ENCODE measurements at places on chromosomes 5 and 9. TPM values are rescaled to one million over a fixed set of nuclear protein-coding genes. Genes with fewer than 3 reads are reported as not detected.
A peak's percentile ranks its signal among the peaks of the same experiment; 100 is the strongest.

GRCh38 chr5:115387816-115388215, 91.4 kb upstream of the CCDC112 start:
- H3K4me1 ChIP-seq: no peaks in the 10 kb centered on the region
- H3K27ac ChIP-seq: no peak overlapping the region
- H3K36me3 ChIP-seq: no peaks in the 10 kb centered on the region
- peaks cover 6% of the 10 kb centered on the region for H3K27me3 ChIP-seq

- DNase-seq: no peak
- no peaks in the 10 kb centered on the region for H3K27me3 ChIP-seq
- no peaks in the 10 kb centered on the region for H3K4me1 ChIP-seq
- peaks cover 20% of the 10 kb centered on the region for H3K36me3 ChIP-seq
Measured at GRCh38 chr5:1568201-1568979, 44.6 kb upstream of the LPCAT1 start.

DNA sequence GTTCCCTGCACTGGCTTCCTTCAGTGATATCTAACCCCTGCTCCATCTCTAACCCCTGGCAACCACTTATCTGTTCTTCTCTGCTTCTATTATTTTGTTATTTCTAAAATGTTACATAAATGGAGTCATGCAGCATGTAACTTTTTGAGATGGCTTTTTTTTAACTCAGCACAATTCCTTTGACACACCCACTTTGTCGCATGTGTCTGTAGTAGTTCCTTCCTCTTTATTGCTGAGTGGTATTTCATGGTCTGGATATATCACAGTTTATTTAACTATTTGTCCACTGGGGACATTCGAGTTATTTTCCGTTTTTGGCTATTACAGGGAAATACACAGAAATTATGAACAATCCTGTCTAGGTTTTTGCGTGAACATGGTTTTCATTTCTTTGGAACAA, 200.2 kb downstream of the TRIO start:
- peaks cover 13% of the 10 kb centered on the region for H3K27me3 ChIP-seq
- H3K4me3 ChIP-seq: no peak overlapping the region
- H3K27ac ChIP-seq: no peak overlapping the region
- H3K36me3 ChIP-seq: no peaks in the 10 kb centered on the region
- no peak for DNase-seq

- peak overlapping the region; percentile 90 for H3K27ac ChIP-seq
- peak overlapping the region; percentile 93 for H3K4me3 ChIP-seq
- H3K4me1 ChIP-seq: peaks cover 27% of the 10 kb centered on the region
Measured at GRCh38 chr5:79236362-79236969, 535 bp downstream of the JMY start.

DNA sequence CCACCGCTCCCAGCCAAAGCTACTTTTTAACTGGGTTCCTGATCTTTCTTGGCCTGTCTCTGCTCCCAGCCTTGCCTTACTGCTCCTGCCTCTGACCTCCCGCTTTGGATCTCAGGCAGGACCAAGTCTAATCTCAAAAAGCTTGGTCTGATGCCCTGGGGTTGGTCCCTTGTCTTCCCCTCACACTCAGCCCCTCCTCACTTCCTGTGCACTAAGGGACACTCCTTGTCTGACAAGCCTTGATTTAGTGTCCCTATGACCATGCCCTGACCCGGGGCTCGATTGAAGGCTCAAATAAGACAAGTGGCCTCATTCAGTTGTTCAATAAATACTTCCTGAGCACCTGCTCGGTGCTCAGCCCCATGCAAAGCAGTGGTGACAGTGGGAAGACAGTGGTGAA, 3.7 kb upstream of the GTF3C5 start:
- H3K36me3 ChIP-seq: peaks cover 5% of the 10 kb centered on the region
- no peak overlapping the region for H3K4me3 ChIP-seq

- peaks cover 4% of the 10 kb centered on the region for H3K4me1 ChIP-seq
- no peak for DNase-seq
- H3K4me3 ChIP-seq: no peak overlapping the region
- no peaks in the 10 kb centered on the region for H3K27me3 ChIP-seq
- peaks cover 40% of the 10 kb centered on the region for H3K36me3 ChIP-seq
Measured at GRCh38 chr5:143372187-143372829, 31.2 kb downstream of the NR3C1 start.

- H3K36me3 ChIP-seq: peaks cover 4% of the 10 kb centered on the region
- H3K27ac ChIP-seq: no peak overlapping the region
- no peaks in the 10 kb centered on the region for H3K27me3 ChIP-seq
- no peak overlapping the region for H3K4me3 ChIP-seq
- peaks cover 2% of the 10 kb centered on the region for H3K4me1 ChIP-seq
Measured at GRCh38 chr5:82312373-82312856, 34.3 kb upstream of the RPS23 start.

DNA sequence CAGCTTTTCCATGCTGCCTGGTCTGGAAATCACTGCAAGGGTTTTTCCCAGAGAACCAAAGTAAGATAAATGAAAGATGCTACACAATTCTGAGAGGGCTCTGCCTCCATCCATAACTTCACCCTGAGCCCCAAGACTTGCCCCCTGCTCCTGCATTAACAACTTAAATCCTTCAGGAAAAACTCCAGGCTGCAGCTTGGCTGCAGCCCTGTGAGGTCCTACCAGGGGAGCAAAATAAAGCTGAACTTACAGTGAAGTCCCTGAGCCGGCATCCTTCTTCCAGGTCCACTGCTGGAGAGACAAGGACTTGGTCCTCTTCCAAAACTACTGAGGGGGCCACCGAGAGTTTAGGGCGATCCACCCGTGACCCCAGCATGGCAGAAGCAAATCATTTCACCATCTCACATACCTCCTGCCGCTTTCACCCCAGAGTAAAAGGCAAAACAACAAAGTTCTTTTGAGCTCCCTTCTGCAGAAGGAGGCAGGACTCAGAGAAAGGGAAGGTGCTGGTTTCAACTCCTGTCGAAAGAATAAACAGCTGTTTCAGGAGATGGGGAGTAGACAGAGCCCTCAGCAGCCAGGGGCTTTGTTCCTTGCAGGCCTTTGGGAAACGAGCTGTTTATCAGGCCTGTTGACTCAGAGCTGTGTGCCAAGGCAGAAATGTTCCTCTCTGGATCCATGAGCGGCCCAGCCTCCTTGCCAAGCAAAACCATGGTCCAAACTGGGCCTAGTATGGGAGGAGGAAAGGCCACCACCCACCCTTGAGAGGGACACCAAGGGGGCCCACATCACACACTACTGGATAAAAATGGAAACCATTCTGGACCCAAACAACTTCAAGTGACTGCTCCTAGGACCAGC, 20.6 kb downstream of the GGTA1 start:
- H3K36me3 ChIP-seq: no peaks in the 10 kb centered on the region
- no peak for DNase-seq
- H3K27ac ChIP-seq: no peak overlapping the region
- no peak overlapping the region for H3K4me3 ChIP-seq
- H3K27me3 ChIP-seq: peaks cover 10% of the 10 kb centered on the region
- H3K4me1 ChIP-seq: no peaks in the 10 kb centered on the region

- peaks cover 30% of the 10 kb centered on the region for H3K27me3 ChIP-seq
- peaks cover 49% of the 10 kb centered on the region for H3K4me1 ChIP-seq
- no peak for DNase-seq
Measured at GRCh38 chr9:112755675-112756074, 5.1 kb downstream of the SNX30 start.

DNA sequence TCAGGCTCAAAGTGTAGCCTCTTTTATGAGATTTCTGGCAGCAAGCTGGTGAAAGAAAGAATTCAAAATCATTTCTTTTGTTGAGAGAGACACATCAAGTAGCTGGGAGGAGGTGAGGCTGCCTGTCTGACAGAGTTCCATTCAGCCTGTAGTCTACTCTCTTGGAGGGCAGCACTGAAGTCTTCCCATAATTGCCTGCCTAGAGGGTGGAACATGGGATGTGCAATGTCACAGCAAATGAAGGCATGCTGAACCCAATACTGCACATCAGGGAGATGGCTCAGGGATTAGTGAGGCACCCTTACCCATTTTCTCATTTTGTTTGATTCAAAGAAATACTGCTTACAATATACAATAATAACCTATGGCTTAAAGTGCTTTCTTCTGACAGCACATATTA, 475.7 kb downstream of the TMEM232 start:
- H3K27me3 ChIP-seq: no peaks in the 10 kb centered on the region
- H3K4me3 ChIP-seq: no peak overlapping the region
- H3K27ac ChIP-seq: no peak overlapping the region

DNA sequence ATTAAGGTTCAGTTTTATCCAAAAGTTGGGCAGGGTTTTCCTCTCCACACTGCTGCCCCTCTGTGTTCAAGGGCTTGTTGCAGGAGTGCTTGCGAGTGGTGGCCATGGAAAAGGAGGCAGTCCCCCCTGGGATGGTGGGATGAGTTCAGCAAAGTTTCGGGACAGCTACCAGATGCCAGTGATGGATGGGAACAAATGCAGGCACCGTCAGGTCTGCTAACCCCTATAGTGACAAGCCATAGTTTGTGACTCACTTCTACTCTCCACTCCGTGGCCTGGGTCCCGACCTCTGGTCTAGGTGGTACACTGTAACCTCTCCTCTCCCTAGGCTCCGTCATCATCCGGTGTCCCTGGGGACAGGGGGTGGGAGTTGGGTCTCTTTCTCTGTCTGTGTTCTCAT, 3.8 kb upstream of the RNF14 start:
- no peaks in the 10 kb centered on the region for H3K27me3 ChIP-seq
- H3K27ac ChIP-seq: no peak overlapping the region
- no peak for DNase-seq
- H3K4me1 ChIP-seq: peaks cover 30% of the 10 kb centered on the region
- H3K36me3 ChIP-seq: no peaks in the 10 kb centered on the region

- H3K36me3 ChIP-seq: no peaks in the 10 kb centered on the region
- peaks cover 92% of the 10 kb centered on the region for H3K27me3 ChIP-seq
- DNase-seq: no peak
Measured at GRCh38 chr9:126643945-126644527, 30.3 kb downstream of the LMX1B start.

DNA sequence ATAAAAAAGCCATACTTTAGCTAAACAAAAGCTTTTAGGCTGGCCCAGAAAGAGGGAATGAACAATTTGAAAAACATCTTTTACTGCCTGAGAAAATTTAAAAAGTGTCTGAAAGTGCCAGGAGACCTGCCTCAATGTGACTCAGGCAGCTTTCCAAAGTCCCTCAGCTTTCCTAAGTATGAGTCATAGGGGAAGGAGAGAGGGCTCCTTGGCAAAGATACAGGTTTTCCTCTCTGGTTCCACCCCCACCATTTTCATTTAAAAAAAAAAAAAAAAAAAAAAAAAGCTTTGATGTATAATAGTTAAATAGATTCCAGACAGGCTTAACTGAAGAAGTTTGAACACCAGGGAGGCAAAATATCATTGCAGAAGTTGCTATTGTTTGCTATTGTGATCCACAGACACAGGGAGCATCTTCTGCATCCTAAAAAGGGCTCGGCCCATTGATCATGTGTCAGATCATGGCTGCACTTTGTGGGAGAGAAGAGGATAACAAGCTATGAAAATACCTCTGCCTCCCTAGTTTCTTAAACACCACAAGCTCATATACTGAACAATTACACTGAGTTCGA, 71.5 kb downstream of the MRPS27 start:
- H3K27me3 ChIP-seq: no peaks in the 10 kb centered on the region
- H3K36me3 ChIP-seq: peaks cover 4% of the 10 kb centered on the region
- no peak for DNase-seq
- H3K4me1 ChIP-seq: peaks cover 9% of the 10 kb centered on the region
- no peak overlapping the region for H3K27ac ChIP-seq

GRCh38 chr5:38422622-38423021, 133.8 kb downstream of the LIFR start:
- peaks cover 41% of the 10 kb centered on the region for H3K27me3 ChIP-seq
- no peak for DNase-seq
- H3K27ac ChIP-seq: no peak overlapping the region
- H3K4me3 ChIP-seq: no peak overlapping the region
- no peaks in the 10 kb centered on the region for H3K36me3 ChIP-seq

- no peak for DNase-seq
- peaks cover 44% of the 10 kb centered on the region for H3K27me3 ChIP-seq
- no peak overlapping the region for H3K4me3 ChIP-seq
- no peaks in the 10 kb centered on the region for H3K36me3 ChIP-seq
- no peak overlapping the region for H3K27ac ChIP-seq
- peaks cover 6% of the 10 kb centered on the region for H3K4me1 ChIP-seq
Measured at GRCh38 chr5:175800656-175801081, 70.7 kb upstream of the CPLX2 start.

- DNase-seq: no peak
- H3K27ac ChIP-seq: no peak overlapping the region
Measured at GRCh38 chr5:62795926-62796325, 217.3 kb downstream of the LRRC70 start.

GRCh38 chr5:174606646-174607045, 117.7 kb upstream of the MSX2 start:
- H3K27ac ChIP-seq: no peak overlapping the region
- H3K36me3 ChIP-seq: no peaks in the 10 kb centered on the region
- no peak for DNase-seq
- no peaks in the 10 kb centered on the region for H3K4me1 ChIP-seq
- H3K4me3 ChIP-seq: no peak overlapping the region
- no peaks in the 10 kb centered on the region for H3K27me3 ChIP-seq

GRCh38 chr5:180104168-180104530, 32.6 kb upstream of the RNF130 start:
- no peak overlapping the region for H3K4me3 ChIP-seq
- H3K27ac ChIP-seq: no peak overlapping the region

DNA sequence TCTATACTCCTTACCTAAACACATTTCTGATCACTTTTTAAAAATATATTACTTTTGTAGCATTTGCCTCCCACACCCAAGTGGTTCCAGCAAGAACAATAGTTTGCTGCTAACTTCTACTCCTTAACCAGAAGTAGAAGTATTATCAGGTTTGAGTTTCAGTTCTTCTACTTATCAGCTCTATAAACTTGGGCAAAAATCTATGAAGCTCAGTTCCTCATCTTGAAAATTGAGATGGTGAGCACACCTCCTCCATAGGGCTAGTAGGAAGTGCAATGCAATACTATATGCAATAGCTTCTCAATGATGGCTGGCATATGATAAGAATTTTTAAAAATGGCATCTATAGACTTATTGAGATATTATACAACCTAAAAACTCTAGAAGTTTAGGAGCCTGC, 283.7 kb downstream of the TLR4 start:
- H3K4me3 ChIP-seq: no peak overlapping the region
- no peaks in the 10 kb centered on the region for H3K36me3 ChIP-seq
- no peak overlapping the region for H3K27ac ChIP-seq
- no peaks in the 10 kb centered on the region for H3K4me1 ChIP-seq

DNA sequence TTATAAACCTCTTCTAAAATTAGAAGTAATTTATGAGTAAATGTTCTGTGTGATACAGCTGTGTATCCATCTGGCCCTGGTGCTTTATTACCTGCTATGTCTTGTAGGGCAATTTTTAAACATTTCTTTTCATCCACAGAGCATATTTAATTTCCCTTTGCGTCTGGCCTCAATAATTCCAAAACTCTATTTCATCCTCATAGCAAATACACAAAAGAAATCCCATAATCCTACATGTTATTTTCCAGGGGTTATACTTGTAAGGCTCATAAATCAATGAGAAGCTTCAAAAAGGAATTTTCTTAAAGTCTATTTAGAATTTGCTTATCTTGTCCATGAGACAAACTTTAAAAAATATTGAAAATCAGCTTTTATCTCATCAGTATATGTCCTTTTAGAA, 167.0 kb downstream of the TTC39B start:
- H3K27me3 ChIP-seq: peaks cover 8% of the 10 kb centered on the region
- H3K36me3 ChIP-seq: no peaks in the 10 kb centered on the region

- no peak overlapping the region for H3K27ac ChIP-seq
- no peak for DNase-seq
- H3K4me1 ChIP-seq: peaks cover 5% of the 10 kb centered on the region
Measured at GRCh38 chr9:33431420-33431819, 16.0 kb downstream of the AQP3 start.

SCGB3A2 gene
- not detected for total RNA-seq

F2RL1 gene
- total RNA-seq: 0.47 TPM

LAMC3 gene
- total RNA-seq: 0.06 TPM

IRF1 gene
- total RNA-seq: 223 TPM

IGFBPL1 gene
- not detected for total RNA-seq

AGXT2 gene
- not detected for total RNA-seq

DELE1 gene
- 68.7 TPM for total RNA-seq
